Endothelial cell of umbilical vein (primary cell): ENCODE measurements at places on chromosomes 5 and 9. TPM values are rescaled to one million over a fixed set of nuclear protein-coding genes. Genes with fewer than 3 reads are reported as not detected.

- H3K36me3 ChIP-seq, result no peaks in the 10 kb centered on the region
- DNase-seq, result no peak
- peaks cover 3% of the 10 kb centered on the region for H3K27me3 ChIP-seq
- no peak overlapping the region for H3K4me3 ChIP-seq
- H3K4me1 ChIP-seq, result no peaks in the 10 kb centered on the region
These were observed 30.7 kb downstream of the CFAP77 start for GRCh38 chr9:132440735-132441134.

DNA sequence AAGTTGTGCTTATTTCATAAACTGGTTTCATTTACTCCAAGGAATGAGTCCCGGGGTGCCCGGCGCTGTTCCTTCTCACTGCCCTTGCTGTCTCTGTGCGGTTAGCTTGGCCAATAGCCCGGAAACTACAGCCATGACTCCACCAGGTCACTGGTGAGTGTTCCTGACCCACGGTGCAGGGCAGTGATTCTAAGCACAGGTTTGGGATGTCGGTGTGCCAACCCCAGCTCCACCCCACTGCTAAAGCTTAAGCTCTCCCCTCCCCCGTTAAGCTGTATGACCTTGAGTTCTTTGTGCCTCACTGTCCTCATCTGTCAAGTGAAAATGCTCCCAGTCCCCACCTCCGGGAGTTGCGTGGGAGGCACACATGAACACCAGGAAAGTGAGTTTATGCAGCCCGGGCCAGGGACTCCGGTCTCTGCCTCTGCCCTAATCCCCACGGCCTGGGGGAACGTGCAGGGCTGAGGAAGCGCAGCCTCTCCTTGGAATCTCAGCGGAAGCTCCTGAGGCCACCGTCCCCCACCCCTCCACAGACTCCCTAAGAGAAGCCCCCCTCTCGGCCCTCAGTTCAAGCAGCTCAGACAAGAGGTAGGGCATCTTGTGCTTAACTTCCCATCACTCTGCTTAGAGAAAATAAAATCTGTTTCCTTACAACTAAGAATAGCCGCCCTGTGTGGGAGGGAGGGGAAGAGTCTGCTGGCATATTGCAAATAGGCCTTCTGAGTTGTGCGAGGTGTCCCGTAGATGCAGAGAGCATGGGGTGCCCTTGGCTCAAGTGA is 92.0 kb upstream of the RAI14 start:
- no peak overlapping the region for H3K4me3 ChIP-seq
- DNase-seq, result no peak
- no peak overlapping the region for H3K27ac ChIP-seq
- no peaks in the 10 kb centered on the region for H3K4me1 ChIP-seq
- H3K36me3 ChIP-seq, result no peaks in the 10 kb centered on the region

DNA sequence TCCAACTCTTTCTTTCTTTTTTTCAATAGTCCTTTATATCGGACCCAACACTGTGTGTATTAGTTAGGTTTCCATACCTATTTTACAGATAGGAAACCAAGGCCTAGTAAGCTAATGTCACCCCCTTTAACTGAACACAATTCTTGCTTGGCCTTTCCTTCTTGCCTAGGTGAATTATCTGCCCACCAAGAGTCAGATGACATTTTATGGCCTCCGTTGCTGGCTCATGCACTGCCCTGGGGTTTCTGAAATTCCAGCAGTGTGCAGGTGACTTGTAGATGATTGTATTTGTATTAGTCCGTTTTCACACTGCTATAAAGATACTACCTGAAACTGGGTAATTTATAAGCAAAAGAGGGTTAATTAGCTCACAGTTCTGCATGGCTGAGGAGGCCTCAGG is 293.8 kb downstream of the GAS1 start:
- H3K4me1 ChIP-seq, result no peaks in the 10 kb centered on the region
- no peak overlapping the region for H3K4me3 ChIP-seq
- no peaks in the 10 kb centered on the region for H3K27me3 ChIP-seq

DNA sequence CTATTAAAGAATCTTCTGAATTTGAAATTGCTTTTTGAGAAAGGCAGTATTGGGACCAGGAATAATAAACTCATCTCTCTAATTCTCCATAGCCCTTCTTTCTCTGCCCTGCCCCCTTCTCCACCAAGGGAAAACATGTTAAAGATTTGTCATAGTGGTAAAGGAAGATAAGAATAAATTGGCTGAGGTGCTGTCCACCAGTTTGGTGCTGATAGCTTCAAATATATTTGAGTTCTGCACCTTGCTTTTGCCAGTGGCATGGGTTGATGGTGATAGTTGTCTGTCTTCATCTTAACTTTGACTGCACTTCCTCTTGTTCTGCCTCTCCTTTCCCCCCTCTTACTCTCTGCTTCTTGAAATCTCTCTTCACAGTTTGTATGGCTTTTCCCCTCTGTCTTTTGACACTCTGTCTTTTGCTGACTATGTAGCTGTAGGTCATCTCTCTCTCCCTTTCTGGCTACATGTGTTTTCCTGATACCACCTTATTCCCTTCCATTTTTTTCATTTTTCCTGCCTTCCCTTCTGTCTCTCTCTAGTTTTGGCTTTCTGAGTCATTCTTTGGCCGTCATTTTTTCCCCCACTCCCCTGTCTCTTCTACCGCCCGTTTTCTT is 56.6 kb downstream of the NDUFS4 start:
- no peaks in the 10 kb centered on the region for H3K27me3 ChIP-seq
- no peak overlapping the region for H3K4me3 ChIP-seq
- H3K36me3 ChIP-seq, result no peaks in the 10 kb centered on the region
- no peak for DNase-seq
- no peaks in the 10 kb centered on the region for H3K4me1 ChIP-seq
- no peak overlapping the region for H3K27ac ChIP-seq

DNA sequence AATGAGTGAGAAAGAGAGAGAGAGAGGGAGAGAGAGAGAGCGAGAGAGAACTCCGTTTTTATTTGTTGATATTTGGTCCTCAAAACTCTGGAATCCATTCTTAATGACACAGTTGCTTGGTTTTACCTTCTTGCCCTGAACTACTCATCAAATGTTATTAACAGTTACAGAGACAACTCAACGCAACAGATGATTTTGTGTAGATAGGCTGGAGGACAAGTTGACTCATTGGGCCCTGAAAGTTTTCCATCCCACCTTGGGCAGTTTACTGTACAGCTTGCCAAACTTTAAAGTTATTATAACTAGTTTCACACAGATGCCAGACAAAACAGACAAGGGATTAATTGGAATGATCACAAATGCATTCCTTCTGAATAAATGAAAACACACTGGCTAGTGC is 339.9 kb downstream of the ARL15 start:
- H3K4me1 ChIP-seq, result no peaks in the 10 kb centered on the region
- H3K27ac ChIP-seq, result no peak overlapping the region
- H3K36me3 ChIP-seq, result no peaks in the 10 kb centered on the region
- no peak overlapping the region for H3K4me3 ChIP-seq

DNA sequence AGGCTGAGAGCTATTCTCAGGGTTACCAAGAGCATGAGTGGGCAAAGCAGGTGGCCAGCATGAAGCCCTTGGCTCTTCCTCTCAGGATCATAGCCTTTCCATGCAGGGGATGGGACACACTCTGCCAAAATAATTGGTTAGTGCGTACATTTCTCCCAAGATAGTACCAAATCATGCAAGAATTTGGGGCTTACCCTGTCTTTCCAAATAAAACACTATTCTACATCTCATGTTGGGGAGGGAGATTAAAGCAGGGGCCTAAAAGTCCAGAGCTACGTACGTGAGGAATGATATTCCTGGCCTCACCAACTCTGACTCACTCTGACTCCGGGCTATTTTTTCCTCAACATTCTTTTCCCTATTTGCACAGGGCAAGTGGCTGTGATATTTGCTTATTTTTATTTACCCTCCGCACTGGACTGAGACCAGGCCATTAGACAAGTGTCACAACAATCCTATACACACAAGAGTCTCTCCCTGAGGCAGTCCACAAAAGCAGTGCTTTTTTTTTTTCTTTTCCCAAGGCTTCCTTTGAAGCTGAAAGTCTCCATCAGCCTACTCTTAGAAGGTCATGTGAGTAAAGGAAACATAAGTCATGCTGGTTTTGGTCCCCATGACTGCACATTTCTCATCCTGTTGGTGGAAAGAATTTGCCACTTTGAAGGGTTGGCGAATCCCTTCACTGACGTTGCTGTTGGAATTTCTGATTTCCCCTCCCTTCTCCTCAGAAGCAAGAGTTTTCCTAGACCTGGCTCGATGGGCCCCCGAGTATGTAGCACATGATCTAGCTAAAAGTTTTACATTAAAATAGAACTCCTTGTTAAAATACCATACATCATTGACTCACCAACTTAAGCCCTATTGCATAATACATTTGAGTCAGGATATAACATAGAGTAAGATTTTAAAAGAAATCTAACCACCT is 40.0 kb downstream of the TMEM252 start:
- no peak for DNase-seq
- H3K27me3 ChIP-seq, result no peaks in the 10 kb centered on the region
- no peak overlapping the region for H3K4me3 ChIP-seq
- H3K36me3 ChIP-seq, result no peaks in the 10 kb centered on the region
- no peaks in the 10 kb centered on the region for H3K4me1 ChIP-seq

- no peaks in the 10 kb centered on the region for H3K27me3 ChIP-seq
- DNase-seq, result peak; percentile 6
- no peaks in the 10 kb centered on the region for H3K36me3 ChIP-seq
- no peak overlapping the region for H3K4me3 ChIP-seq
- H3K27ac ChIP-seq, result no peak overlapping the region
- H3K4me1 ChIP-seq, result no peaks in the 10 kb centered on the region
These were observed 125.3 kb downstream of the CEP120 start for GRCh38 chr5:123297866-123298265.

DNA sequence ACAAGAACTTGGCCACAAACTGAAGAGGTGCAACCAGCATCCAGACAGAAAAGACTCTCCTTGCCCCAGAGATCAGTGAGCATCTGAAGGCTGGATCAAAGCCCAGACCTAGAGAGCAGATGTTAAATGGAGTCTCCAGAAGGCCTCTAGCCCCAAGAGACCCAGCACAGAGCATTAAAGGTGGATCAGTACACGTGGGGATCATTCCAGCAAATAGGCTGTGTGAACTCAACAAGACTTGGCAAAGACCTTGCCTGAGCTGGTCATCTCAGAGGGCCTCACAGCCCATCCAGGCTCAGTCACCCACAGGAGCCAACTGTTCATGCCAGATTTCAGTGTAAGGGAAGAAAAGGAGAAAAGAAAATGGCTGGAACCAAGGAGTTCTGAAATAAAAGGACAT is 214.0 kb downstream of the ENC1 start:
- H3K27ac ChIP-seq, result no peak overlapping the region
- no peaks in the 10 kb centered on the region for H3K36me3 ChIP-seq
- no peaks in the 10 kb centered on the region for H3K4me1 ChIP-seq
- H3K4me3 ChIP-seq, result no peak overlapping the region

DNA sequence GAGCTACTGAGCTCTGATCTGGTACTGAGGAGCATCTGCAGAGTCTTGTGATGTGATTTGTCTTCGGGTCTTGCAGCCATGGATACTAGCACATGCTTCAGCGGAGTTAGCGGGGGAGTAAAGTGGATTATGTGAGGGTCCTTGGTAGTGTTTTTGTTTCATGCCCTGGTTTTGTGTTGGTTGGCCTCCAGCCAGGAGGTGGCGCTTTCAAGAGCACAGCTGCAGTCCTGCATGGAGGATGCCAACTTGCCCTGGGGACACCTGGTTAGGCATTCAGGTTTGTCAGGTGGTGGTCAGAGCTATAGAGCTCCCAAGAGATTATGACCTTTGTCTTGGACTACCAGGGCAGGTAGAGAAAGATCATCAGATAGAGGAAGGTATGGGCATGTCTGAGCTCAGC is 185.8 kb upstream of the CDH6 start:
- no peaks in the 10 kb centered on the region for H3K36me3 ChIP-seq
- no peak overlapping the region for H3K27ac ChIP-seq
- no peak for DNase-seq
- no peaks in the 10 kb centered on the region for H3K4me1 ChIP-seq
- H3K27me3 ChIP-seq, result no peaks in the 10 kb centered on the region

- no peaks in the 10 kb centered on the region for H3K36me3 ChIP-seq
- no peaks in the 10 kb centered on the region for H3K27me3 ChIP-seq
- no peak overlapping the region for H3K4me3 ChIP-seq
- no peak for DNase-seq
- H3K4me1 ChIP-seq, result peaks cover 15% of the 10 kb centered on the region
These were observed 103.6 kb upstream of the SSBP2 start for GRCh38 chr5:81854485-81854884.

- H3K36me3 ChIP-seq, result no peaks in the 10 kb centered on the region
- no peak overlapping the region for H3K27ac ChIP-seq
- no peak overlapping the region for H3K4me3 ChIP-seq
- H3K27me3 ChIP-seq, result no peaks in the 10 kb centered on the region
- no peaks in the 10 kb centered on the region for H3K4me1 ChIP-seq
These were observed 583.0 kb upstream of the WWC1 start for GRCh38 chr5:167708449-167708848.

GRCh38 chr5:84215521-84215920 is 169.2 kb downstream of the EDIL3 start:
- no peaks in the 10 kb centered on the region for H3K4me1 ChIP-seq
- no peaks in the 10 kb centered on the region for H3K36me3 ChIP-seq
- H3K4me3 ChIP-seq, result no peak overlapping the region
- H3K27me3 ChIP-seq, result no peaks in the 10 kb centered on the region
- H3K27ac ChIP-seq, result no peak overlapping the region

DNA sequence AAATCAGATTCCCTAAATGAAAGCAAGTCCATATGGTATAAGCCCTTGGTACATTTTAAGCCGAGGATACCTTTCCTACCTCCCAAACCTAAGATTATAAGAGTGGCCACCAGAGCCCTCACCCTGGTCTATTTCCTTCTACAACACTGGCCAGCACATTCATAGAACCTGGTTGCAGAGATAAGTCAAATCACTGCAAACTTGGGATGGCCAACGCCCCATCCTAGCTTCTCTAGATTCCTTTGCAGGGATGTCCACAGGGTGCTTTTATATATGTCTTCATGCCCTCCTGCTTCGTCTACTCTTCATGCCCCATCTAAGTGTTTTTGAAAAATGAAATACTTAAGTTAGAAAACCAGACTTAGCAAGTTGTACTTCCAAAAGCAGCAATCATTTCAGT is 41.8 kb downstream of the SH3RF2 start:
- H3K27ac ChIP-seq, result no peak overlapping the region
- H3K4me1 ChIP-seq, result peaks cover 20% of the 10 kb centered on the region
- no peaks in the 10 kb centered on the region for H3K27me3 ChIP-seq
- no peak for DNase-seq
- H3K36me3 ChIP-seq, result no peaks in the 10 kb centered on the region

GRCh38 chr5:166117072-166118066 is 2174.1 kb upstream of the WWC1 start:
- no peak overlapping the region for H3K4me3 ChIP-seq
- H3K4me1 ChIP-seq, result no peaks in the 10 kb centered on the region
- H3K27me3 ChIP-seq, result no peaks in the 10 kb centered on the region
- H3K27ac ChIP-seq, result no peak overlapping the region
- DNase-seq, result no peak

Gene PLAC8L1
- 0.80 and 0.99 TPM in 2 replicates for polyA plus RNA-seq

Gene DDX31
- 6.6 and 8.0 TPM in 2 replicates for polyA plus RNA-seq

Gene IL4
- not detected in 2 replicates for polyA plus RNA-seq

Gene ORM2
- not detected in 2 replicates for polyA plus RNA-seq

Gene FGF18
- polyA plus RNA-seq, result 0.04 and 0.13 TPM in 2 replicates

Gene CARTPT
- polyA plus RNA-seq, result not detected in 2 replicates

Gene LRRC70
- 28.8 and 32.6 TPM in 2 replicates for polyA plus RNA-seq
